ENCODE measurements at places on chromosomes 7 and 10. TPM values are rescaled to one million over a fixed set of nuclear protein-coding genes. Genes with fewer than 3 reads are reported as not detected.

BLNK gene
- not detected for total RNA-seq

EBLN1 gene
- total RNA-seq: not detected

CALHM3 gene
- total RNA-seq: 0.45 TPM

FBXO24 gene
- 0.37 TPM for total RNA-seq

ANKRD2 gene
- total RNA-seq: 0.26 TPM

SPDYE2B gene
- total RNA-seq: not detected

Measured in activated CD8-positive, alpha-beta T cell treated with anti-CD3 and anti-CD28 coated beads, Interleukin-2, amount 10 ng/mL, durations not matched to agents 7 days and 5 days (primary cell).